Endothelial cell (in vitro differentiated cells): ENCODE measurements at places on chromosomes 11 and 22.

DNA sequence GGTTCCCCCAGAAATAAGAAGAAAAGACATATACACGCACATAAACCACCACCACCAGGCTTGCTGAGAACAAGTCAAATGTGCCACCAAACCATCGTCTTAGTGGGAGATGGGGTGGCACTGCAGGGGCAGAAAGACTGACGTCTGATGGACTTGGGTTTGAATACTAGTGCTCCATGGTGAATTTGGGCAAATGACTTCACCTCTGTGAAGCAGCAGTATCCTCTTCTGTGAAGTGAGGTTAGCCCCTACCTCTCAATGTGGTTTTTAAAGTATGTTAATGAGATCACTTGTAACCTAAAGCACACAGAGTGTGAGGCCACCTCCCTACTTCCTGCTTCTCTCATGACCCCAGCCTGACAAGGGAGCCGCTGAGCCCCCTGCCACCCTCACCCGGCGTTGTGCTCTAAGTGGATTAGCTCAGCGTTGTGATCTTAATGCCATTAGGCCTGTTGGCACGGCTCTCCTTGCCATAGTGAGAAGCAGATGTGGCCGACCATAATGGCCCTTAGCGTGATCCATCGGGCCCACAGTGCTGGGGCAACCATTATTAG is 14.4 kb downstream of the ZBTB16 start:
- DNase-seq, result no peak

GRCh38 chr11:29027436-29027835 is 919.2 kb downstream of the METTL15 start:
- DNase-seq, result no peak

DNA sequence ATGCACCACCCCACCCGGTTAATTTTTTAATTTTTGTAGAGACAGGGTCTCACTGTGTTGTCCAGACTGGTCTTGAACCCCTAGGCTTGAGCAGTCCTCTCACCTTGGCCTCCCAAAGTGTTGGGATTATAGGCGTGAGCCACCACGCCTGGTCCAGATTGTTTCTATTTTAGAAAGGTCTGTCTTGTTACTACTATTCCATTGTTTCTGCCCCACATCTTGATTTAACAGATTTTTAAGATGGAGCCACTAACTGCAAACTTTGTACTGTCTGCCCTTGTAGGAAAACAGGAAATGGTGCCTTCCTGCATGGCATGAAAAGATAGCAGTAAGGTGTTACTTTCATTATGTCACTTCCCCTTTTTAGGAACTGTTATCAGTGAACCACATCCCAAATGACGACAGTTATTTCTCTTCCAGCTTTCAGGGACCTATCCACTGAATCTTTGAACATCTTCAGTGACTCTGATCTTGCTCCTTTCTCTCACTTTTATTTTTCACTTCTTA is 23.2 kb downstream of the TAF1D start:
- peak; percentile 21 for DNase-seq

DNA sequence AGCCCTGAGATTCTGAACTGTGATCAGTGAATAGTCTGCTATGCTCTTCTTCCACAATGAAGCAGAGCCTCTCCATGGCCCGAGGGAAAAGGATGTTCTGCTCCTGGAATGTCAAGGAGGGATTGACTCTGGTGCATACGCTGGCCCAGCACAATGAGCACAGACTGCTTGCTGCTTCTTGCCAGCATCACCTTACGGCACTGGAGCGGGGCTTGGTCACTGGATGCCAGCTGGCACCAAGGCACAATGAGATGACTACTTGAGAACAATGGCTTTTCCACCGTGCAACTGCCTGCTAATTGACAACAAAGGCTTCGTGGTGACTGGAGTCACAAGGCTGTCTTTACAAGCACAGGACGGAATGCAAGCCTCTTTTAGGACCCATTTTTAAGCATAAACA is 139.2 kb downstream of the DSCAML1 start:
- no peak for DNase-seq

DNA sequence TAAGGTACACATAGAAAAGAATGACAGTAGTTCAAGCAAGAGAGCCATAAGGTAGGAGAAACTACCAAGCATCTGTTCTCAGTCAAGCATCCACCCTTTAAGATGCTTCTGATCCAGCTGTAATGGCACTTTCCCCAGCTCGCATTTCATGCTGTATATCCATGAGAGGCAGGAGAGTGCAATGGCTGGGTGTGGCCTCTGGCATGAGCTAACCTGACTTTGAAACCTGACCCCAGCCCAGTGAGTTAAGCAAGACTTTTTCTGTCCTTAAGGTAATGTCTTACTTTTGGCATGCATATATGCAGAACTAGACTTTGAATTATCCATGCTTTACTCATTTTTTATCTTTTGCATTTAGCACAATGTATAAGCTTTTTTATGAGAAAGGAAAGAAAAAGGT is 79.8 kb upstream of the CNTN5 start:
- no peak for DNase-seq

DNA sequence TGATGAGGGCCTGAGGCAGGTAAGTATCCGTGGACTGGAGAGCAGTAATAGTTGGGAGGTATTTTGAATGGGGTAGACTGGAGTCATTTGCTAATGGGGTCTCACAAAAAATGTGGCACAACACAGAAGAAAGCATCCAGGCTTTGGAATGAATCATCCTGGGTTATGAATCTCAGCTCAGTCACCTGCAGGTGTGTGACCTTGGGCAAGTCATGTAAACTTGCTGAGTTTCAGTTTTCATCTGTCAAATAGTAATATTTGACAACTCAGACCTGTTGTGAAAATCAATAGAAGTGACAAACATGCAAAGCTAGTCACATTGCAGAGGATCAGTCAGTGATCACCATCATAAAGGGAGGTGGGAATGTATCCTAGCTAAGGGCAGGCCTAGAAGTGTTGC is 232.0 kb upstream of the TENM4 start:
- DNase-seq, result no peak

GRCh38 chr11:65429724-65430405 is 7.3 kb downstream of the NEAT1 start:
- DNase-seq, result no peak

DNA sequence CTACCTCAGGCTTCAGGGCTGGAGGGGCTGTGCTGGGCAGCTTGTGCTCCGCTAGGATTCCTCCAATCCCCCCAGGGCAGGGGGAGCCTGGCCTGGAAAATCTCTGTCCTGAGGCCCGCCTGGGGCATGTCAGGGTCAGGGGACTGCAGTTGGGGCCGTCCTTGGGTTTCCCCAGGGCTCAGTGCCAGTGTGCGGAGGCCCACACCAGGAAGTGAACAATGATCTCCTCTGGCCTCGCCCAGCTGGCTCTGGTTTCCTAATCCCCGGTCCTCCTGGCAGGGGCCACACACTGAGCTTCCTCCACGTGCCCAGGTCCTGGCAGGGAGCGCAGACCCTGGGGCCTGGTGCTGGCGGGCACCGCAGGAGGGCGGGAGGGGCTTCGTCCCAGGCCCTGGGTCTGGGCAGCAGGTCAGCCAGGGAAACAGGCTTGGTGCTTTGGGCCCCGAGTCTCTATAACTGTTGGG is 1.4 kb upstream of the MUC2 start:
- no peak for DNase-seq

DNA sequence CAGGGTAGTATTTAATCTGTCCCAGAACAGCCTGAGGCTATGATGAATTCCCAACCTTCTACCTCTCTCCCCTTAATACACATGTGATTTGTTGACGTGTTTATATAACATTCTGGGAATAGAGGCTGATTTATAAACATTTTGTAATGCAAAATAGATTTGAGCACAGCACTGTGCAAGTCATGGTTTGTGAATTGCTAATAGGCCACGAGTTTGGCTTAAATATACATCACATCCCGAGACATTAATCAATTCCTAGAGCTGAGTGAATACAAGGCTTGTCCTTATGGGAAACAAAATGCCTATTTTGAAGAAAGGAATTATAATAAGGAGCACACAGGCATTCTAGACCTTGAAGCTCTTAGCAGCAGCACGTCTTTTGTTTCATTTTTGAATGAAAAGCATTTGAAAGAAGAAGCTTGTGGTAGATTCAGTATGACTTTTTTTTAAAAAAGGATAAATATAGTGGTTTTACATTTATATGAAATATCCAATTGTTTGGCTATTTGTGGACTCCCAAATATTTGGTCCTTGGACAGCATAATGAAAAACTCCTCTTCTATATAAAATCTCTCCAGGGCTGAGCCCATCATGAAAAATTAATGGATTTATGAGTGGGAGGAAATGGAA is 116.4 kb downstream of the SLC17A6 start:
- DNase-seq, result no peak

GRCh38 chr22:47059076-47059475 is 296.6 kb downstream of the TBC1D22A start:
- no peak for DNase-seq

- no peak for DNase-seq
These were observed 15.9 kb upstream of the POU2AF2 start for GRCh38 chr11:111229604-111230003.

- DNase-seq, result peak; percentile 70
These were observed 24.0 kb downstream of the SLC43A1 start for GRCh38 chr11:57491371-57492061.

DNA sequence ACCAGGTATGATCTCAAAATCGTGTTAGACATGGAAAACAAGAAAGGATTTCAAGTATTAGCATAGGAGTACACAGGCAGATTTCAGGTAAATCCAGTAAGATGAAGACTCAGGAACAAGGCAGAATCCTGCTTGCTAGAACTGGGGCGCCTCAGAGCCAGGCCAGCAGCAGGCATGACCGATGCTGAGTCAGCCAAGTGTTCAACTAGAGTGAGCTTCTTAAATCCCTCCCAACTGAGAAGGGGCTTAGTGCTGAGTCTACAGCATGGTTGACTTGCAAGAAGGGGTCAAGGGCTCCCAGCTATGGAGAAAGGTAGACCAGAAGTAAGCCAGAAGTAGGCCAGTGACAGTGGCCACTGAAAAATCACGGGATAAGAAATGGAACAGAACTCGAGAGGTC is 12.4 kb downstream of the GRAP2 start:
- no peak for DNase-seq

DNA sequence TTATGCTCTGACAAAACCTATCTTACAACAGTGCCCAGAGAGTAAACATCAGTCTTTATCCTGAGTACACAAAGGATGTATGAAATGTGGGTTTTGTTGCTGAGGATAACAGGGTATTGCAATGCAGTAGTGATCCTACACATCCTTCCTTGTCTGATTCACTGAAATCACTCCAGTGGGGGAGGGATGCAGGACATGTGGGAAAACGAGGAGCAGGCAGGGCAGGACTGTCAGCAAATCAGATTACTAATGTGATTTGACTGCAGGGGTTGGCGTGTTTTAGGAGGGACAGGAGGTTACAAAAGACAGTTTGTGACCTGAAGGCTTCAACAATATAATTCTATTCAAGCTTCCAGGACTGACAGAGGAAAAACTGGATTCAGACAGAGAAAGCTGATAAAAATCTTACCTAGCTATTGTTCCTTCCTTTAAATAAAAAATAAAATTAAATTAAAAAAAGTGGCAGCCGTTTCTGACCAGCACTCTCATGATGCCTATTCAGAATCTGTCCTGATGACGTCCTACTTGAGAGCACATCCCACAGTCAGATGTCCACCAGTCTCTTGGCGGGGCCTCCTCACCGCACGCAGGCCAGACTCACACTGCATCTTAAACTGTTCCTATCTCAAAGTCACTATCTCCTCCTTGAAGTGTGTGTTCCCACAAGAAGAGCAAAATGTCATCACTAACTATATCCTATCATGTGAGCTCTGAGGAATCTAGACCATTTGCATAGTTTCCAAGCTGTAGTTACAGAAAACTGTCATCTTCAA is 50.6 kb upstream of the MN1 start:
- no peak for DNase-seq
